Fibroblast of the aortic adventitia (primary cell): ENCODE measurements at places on chromosomes 7 and 10. TPM values are rescaled to one million over a fixed set of nuclear protein-coding genes. Genes with fewer than 3 reads are reported as not detected.

MRPS33 gene
- 32.4 and 118 TPM in 2 replicates for total RNA-seq

GRM3 gene
- total RNA-seq = not detected in 2 replicates

- DNase-seq = peak; percentile 62
These were observed 104.0 kb downstream of the SLIT1 start for GRCh38 chr10:97081621-97082235.

STEAP1B gene
- 2.5 and 38.6 TPM in 2 replicates for total RNA-seq

DNA sequence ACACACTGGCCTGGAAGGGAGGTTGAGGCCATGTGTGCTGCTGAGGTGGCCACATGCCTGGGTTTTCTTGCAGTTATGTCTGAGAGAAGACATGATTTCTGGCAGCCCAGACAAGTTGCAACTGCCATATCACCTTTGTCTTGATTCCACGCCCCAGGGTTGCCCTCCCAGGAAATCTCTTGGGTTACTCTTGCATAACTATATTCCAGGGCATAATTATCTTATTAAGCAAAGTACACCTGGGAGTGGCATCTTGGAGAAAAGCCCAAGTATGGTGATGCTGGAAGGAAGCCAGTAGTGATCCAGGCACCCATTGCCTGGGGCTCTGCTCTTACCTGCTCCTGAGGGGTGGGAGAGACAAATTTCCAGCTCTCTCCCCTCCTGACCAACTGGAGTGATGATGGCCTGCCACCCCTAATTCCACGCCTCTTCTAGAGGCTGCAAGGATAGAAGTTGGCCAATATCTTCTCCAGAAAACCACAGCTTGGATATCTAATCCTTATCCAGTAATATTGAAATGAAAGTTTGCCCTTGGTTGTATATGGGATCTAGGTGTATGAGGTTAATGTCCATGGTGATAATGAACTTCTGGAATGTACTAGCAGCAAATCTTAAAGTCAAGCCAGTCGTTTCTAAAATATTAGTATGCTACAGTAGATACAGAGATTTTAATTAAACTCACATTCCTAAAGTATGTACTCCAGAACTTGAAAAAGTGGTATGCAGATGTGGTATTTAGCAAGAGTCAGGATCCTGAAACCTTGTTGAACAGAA, 5.0 kb downstream of the AKR1B10 start:
- no peak for DNase-seq

- DNase-seq = no peak
These were observed 6.8 kb upstream of the OPALIN start for GRCh38 chr10:96365571-96365970.

GRCh38 chr7:19815546-19815945, 42.1 kb upstream of the TMEM196 start:
- no peak for DNase-seq

ITGB8 gene
- total RNA-seq = 17.7 and 79.2 TPM in 2 replicates

- DNase-seq = no peak
These were observed 52.7 kb downstream of the DENND11 start for GRCh38 chr7:141649137-141649864.

DNA sequence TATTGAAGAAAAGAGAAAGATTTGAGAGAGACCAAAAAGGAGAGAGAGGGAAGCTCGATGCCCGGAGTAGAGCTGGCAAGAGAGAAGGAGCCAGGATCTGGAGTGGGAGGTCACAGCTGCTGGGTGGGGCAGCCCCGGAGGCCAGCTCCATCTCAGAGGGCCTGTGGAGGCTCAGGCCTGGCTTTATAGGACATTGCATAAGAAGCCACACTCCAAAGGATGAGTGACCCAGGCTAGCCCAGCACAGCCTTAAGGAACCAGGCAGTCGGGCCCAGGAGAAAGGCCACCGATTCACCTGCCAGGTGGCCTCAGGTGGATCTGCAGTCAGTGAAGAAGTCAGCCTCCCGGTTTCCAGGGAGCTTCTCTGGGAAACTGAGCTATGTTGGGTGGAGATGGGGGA, 676 bp downstream of the PLAC9 start:
- DNase-seq = peak; percentile 60

DNA sequence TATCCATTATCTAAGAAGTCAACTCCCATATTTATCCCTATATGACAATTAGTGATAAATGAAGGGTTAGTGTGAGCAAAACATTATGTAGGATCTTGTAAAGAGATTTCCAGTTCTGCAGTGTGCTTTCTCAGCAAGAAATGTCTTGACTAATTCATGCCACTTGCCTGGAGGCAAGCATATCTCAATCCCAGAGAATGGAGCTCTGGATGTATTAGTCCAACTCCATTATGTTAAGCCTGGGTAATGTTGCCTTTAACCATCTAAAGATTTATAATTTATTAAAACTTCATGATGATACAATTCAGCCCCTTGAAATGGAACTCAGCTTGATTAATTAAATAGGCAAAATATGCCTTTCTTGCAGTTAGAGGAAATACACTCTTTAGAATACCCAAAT, 1079.9 kb upstream of the LRRTM3 start:
- DNase-seq = no peak

- no peak for DNase-seq
These were observed 81.8 kb downstream of the PLXNA4 start for GRCh38 chr7:132494474-132494873.

GRCh38 chr10:62616885-62617590, 187.5 kb upstream of the ADO start:
- DNase-seq = no peak

DNA sequence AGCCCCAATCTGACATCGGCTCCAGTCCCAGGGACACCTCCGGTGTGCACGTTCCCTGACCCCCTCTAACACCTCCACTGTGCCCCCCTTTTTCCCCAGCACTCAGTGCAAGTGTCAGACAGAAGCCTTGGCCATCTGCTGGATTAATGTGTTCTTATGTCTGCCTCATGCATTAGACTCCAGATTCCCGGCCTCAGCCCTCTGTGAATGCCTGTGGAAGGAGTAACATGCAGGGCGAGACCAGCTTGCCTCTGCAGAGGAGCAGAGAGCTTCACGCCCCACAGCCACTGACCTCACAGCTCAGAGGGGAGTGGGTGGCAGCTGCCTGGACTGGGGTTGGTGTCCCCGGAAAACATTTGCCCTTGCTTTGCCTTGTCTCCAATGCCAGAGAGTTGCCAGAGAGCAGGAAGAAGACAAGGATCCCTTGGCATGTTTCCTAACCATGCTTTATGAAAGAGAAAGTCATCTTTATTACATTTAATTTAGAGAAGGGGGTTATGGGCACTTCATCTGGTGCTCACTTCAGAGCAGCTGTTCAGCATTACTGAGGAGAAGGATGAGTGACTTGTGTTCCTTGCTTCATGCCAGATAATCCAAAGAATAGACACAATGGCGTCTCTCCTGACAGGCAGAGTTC, 91.6 kb upstream of the CXCL12 start:
- DNase-seq = no peak

CLCN1 gene
- 0.16 TPM in 1 of 2 replicates, not detected in the other for total RNA-seq

ATRNL1 gene
- total RNA-seq = 1.9 and 7.3 TPM in 2 replicates

HOXA9 gene
- not detected in 2 replicates for total RNA-seq

CALN1 gene
- not detected in 2 replicates for total RNA-seq

- no peak for DNase-seq
These were observed 61.0 kb upstream of the TMEM248 start for GRCh38 chr7:66859794-66860645.

DNA sequence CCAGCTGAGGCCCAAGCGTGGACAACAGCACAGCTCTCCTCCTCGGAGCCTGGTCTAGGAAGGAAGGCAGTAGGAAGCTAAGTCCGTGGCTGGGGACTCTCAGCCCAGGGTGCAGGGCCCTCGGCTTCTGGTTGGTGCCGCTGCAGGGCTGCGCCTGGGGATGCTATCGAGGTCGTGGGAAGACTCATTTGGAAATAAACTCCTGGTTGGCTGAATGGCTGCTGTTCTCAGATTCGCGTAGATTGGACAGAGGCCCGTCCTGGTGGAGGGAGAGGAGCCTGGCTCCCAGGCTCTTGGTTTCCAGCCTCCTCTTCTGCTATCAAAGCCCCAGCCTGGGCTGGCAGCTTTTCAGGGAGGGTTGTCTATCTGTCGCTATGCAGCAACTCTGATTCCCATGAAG, 152.6 kb upstream of the FZD8 start:
- peak; percentile 80 for DNase-seq

MLLT10 gene
- 36.1 and 47.6 TPM in 2 replicates for total RNA-seq

- peak; percentile 34 for DNase-seq
These were observed 252.2 kb downstream of the ELFN1 start for GRCh38 chr7:1922071-1922869.
